ENCODE measurements at places on chromosomes 3 and 15. TPM values are rescaled to one million over a fixed set of nuclear protein-coding genes. Genes with fewer than 3 reads are reported as not detected.

GRCh38 chr3:175932586-175932985 lies 1073.5 kb downstream of the NAALADL2 start:
- no peak for DNase-seq

Gene DAPK2
- total RNA-seq, result 2.3 TPM

DNA sequence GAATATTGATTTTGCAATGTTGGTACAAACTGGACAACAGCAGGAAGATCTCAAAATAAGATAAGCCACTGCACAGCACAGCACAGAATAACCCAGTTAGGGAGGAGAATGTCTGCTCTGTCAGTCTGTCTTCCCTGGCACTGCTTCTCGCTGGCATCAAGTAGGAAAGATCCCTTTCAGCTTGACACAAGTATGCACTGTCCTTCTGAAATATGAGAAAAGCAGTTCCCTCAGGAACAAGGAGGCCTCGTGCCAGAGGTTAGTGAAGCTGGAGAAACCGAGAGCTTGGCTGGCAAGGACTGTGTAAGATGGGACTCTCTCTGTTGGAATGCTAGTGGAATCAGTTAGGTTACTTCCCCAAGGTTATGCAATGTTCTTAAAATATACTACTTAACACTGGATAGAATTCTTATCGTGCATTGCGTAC lies 59.1 kb downstream of the FMN1 start:
- no peak for DNase-seq

GRCh38 chr3:23761440-23761896 lies 44.3 kb upstream of the UBE2E1 start:
- DNase-seq, result peak; percentile 44

DNA sequence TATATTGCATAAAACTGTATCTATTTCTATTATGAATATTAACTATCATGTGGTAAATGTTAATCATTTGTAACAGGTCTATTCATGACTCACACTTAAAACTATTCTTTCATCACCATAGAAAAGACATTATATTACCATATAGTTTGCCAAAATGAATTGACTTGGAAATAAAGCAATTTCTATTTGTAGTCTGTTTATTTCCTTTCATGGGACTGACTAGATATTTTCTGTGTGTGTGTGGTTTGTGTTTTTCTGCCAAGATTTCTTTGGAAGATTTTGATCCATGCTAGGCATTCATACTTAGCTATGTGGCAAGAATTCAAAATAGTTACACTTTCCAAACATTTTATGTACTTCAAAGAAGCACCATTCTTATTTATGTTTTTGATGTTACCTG lies 522.5 kb upstream of the AGTR1 start:
- DNase-seq, result no peak

GRCh38 chr3:94372026-94372425 lies 309.2 kb downstream of the NSUN3 start:
- DNase-seq, result no peak

Gene TTC21A
- 5.2 TPM for total RNA-seq

DNA sequence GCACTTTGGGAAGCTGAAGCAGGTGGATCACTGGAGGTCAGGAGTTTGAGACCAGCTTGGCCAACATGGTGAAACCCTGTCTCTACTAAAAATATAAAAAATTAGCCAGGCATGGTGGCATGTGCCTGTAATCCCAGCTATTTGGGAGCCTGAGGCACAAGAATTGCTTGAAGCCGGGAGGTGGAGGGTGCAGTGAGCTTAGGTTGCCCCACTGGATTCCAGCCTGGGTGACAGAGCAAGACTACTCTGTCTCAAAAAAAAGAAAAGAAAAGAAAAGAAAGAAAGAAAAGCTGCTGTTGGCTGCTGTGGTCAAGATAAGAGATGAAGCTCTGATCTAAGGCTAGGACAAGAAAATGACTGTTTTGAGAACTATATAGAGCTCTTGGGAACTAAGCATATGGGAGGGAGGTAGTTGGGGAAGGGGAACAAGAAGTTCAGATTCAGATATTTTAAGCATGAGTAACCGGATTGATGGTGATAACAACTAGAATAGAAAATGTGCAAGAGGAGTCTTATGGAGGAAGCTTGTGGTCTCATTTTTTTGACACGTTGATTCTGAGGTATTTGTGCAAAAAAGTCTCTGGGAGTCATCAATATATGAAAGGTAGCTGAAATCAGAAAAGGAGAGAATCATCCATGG lies 25.7 kb downstream of the DNAH12 start:
- no peak for DNase-seq

DNA sequence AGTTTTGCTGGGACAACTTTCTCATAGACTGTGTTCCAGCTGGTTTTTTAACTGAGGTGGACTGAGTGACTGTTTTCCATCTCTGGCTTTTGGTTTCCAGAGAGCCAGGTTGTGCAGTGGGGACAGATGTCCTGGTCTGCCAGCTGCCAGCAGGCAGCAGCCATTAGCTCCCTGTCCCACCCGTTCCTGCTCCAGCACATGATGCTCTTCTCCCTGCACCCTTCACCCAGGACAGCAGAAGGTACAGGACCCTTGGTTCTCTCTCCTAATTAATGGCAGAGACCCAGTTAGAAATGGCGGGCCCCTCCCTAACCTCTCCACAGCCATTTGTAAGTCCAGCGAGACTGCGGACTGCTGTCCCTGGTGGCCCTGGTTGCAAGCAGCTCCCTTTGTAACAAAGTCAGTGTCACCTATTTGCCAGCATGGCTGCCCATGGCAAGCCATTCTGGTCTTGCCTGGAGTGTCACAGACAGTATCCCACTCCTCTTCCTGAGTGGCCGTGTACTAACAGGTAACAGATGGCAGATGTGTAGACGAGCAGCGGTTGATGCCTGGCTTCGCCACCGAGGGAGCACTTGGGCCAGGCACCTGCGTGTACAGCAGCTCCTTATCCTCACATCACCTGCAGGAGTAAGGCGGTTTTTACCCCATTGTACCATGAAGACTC lies 148.3 kb downstream of the DNAJB8 start:
- DNase-seq, result no peak

DNA sequence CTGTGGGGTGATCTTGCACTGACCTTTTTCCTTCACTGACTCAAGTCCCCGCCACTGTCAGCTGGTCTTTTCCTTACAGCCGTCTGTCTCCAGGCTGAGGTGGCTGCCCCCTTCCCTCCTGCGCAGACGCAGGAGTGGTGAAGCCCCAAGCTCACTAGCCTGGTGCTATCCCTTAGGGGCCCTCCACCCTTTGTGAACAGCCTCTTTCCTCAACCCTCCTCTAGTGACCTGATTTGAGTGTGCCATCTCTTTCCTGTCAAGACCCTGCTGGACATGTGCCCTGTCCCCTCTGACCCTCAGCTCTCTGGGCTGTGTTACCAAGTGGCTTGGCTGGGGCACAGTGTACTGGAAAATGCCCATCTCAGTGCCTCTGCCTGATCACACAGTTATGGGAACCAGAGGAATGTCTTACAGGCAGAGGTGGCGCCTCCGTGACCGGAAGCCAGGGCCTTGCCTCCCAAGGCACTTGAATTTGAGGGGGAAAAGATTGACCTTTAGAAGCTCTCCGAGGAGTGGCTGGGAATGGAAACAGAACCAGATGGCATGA lies 8.7 kb downstream of the KBTBD13 start:
- DNase-seq, result no peak

Gene SCN11A
- total RNA-seq, result not detected

Gene FEZF2
- not detected for total RNA-seq

Data from mammary epithelial cell (primary cell).